AG20443 (cell line): ENCODE measurements at places on chromosomes 3 and 15.
A peak's percentile ranks its signal among the peaks of the same experiment; 100 is the strongest.

DNA sequence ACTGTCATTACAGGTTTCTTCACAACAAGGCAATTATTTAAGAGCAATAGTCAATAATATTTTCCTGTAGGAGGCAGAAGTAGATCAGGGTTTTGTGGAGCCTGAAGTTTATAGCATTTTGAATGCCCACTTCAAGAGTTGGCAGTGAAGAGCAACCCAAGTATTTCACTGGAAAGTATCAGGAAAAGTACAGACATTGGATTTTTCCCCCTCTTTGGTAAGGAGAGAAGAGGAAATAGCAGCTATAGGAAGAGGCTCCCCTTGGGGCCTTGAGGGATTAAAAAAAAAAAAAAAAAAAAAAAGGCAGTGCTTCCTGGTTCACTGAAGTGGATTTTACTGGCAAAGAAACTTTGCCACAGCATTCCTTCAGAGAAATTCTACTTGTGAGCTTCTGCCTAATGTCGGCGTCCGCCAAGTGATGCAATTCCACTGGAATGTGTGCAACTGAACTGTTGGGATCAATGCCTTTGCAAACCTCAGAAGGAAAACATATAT, 5.7 kb upstream of the CNTN6 start:
- DNase-seq, result peak; percentile 53

DNA sequence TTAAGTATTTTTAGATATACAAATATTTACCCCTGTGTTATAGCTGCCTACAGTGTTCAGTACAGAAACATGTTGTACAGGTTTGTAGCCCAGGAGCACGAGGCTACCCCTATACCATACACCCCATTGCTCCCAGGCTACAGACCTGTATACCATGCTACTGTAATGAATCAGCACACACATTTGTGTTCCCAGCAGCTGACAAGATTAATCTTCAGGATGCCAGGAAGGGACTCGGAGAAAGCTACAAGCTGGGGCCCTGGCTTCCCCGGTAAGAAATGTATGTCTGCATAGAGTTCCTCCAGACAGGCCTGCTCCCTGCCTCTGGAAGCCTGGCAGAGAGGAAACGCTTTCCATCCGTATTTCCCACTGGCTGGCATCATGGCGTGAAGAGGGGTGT, 136.5 kb downstream of the XXYLT1 start:
- DNase-seq, result no peak

- DNase-seq, result no peak
These were observed 25.3 kb downstream of the GALNT15 start for GRCh38 chr3:16199769-16200168.

DNA sequence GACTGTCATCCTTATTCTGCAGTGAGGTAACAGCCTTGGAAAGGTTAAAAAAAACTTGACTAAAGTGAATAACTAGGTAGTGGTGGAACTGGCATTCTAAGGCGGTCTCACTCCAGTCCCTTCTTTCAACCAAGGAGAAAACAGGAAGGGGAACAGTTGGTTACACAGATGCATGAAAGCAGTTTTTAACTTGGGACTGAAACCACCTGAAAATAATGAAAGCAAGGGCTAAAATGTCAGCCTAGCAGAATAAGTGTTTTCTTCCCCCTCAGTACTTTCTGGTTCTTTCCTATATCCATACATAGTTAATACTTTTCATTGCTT, 748 bp upstream of the AVEN start:
- no peak for DNase-seq

GRCh38 chr3:127849368-127849767, 27.1 kb upstream of the MGLL start:
- DNase-seq, result no peak

DNA sequence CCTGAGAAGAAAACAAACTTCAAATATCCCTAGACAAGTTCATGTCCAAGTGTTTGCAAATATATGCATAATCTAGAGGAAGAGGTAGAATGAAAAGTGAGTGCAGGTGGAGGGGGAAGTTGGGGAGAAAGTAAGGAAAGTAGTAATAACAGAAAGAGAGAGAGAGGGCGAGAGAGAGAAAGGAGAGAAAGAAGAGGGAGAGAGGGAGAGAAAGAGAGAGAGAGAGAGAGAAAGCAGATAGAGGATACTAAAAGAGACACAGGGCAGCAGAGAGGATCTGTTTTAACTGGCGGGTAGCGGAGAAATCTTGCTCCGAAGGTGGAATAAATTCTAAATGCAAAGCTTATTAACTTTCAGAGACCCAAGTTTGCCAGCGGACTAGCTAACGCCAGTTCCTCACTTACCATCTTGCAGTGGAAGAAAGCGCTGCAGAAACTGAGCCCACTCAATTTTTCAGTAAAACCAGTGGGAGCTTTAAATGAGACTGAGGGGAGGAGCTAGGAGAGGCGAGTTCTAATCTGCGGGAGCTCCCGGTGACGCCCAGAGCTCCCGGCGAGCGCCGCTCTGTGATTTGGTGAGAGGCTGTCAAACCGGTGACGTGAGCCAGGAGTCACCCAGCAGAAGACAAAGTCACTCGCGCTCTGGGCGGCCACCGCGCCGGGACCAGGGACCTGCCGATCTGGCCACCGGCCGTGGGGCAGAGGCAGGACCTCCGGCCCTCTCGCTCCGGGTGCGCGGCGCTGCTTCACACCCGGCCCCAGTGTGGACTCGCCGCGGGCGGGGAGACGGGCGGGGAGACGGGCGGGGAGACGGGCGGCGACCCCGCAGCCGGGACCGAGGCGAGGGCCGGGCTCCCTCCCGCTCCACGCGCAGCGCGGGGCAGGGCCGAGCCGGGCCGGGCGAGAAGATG, at the start of gene GMNC:
GMNC (minus strand) TSS at position 486 of the 910 bp plus-strand sequence; CDS start at position 407, 79 bp downstream.
- DNase-seq, result peak; percentile 88

DNA sequence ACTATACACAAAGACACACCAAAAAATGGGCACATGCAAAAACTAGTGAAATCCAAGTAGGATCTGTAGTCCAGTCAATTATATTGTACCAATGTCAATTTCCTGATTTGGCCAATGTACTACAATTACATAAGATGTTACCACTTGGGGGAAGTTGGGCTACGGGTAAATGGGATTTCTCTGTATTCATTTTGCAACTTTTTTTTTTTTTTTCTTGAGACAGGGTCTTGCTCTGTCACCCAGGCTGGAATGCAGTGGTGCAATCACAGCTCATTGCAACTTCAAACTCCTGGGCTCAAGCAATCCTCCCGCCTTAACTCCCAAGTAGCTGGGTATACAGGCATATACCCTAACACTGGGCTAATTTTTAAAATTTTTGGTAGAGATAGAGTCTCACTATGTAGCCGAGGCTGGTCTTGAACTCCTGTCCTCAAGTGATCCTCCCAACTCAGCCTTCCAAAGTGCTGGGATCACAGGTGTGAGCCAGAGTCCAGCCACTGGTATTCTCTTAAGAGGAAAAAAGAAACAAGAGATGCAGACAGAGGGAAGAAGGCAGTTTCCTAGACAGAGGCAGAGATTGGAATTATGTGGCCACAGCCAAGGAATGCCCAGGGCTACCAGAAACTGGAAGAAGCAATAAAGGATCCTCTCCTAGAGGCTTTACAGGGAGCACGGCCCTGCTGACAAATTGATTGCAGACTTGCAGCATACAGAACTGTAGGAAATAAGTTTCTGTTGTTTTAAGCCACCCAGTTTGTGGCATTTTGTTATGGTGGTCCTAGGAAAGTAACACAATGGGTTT, 33.3 kb downstream of the TFDP2 start:
- no peak for DNase-seq

GRCh38 chr3:194205675-194206133, 69.8 kb downstream of the HES1 start:
- DNase-seq, result no peak

GRCh38 chr3:186070996-186071395, 37.9 kb downstream of the ETV5 start:
- DNase-seq, result no peak

- no peak for DNase-seq
These were observed 48.7 kb downstream of the BSN start for GRCh38 chr3:49602877-49603411.

GRCh38 chr3:100852840-100853239, 140.4 kb downstream of the ABI3BP start:
- DNase-seq, result no peak

DNA sequence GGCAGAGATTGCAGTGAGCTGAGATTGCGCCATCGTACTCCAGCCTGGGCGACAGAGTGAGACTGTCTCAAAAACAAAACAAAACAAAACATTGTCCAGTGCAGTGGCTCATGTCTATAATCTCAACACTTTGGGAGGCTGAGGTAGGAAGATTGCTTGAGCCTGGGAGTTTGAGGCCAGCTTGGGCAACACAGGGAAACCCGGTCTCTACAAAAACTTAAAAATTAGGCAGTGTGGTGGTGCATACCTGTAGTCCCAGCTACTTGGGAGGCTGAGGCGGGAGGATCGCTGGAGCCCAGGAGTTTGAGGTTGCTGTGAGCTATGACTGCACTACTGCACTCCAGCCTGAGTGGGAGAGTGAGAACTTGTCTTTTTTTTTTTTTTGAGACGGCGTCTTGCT, 27.2 kb upstream of the MOBP start:
- DNase-seq, result no peak

- DNase-seq, result no peak
These were observed 528.7 kb downstream of the ZIC1 start for GRCh38 chr3:147937891-147938290.

DNA sequence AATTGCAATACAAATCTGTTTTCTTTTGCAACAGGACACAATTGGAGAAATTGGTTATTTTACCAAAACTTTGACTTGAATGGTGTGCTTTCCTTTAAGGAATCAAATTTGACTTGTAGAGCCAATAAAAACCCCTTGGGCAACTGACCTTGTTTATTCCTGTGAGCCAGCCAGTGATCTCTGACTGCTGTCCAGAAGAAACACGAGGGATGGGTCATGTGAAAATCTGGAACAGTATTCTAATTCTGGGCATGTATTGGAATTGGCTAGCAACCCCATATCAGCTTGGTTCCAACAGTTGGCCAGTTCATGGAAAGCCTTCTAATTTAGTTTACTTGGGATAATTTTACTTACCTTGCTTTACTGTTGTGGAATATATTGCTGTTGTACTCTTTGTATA, 19.1 kb upstream of the HHATL start:
- DNase-seq, result no peak

DNA sequence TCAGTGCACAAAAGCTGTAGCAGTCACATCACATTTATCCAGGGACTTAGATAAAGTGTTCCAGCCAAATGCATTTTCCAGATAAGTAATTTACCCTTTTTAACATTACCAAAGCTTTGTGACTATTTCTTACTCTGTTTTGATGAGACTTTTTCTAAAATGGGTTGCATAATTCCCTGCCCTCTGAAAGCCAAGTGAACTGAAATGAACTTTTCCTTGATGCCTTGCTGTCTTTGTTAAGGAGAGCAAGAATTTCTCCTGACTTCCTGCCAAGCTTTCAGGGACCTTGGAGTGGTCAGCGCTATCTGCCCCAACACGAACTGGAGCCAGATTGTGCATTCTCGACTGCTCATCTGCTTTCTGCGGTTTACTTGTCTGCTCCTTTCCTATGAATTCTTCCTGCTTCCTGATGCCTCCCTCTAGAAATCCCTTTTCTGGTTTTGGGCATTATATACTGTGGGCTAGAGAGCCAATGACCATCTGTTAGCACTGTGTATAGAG, 34.8 kb downstream of the EIF4E3 start:
- DNase-seq, result peak; percentile 65

DNA sequence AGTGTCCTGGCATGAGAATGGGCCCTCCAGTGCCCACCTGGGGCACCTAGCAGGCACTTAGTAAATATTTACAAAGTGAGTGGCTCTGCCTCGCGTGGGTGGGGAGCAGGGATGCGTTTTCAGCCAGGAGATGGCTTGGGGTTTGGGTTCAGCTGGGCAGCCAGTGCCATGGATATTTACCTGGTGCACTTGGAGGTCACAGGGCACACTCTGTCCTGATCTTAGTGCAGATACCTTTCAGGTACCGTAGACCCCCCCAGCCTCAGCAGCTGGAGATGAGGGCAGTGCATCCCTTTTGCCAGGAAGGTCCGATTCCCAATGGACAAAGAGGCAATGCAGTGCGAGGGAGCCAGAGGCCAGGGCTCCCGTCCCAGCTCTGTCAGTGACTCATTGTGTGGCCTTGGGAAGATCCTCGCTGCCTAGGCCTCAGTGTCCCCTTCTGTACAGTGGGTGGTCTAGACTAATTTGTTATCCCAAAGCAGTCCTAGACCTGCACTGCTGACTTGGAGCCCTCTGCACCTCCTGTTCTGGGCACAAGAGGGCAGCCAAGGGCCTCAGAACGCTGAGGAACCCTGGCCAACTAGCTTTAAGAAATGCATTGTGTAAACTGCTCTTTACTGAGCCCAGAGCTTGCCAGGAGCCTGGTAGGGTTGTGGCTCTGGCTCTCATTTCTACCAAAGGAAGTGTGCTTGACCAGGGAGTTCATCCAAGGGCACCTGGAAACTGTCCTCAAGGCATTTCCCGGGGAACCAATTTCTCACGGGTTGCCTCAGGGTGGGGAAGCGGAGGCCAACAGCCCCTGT, 16.0 kb downstream of the HDAC11 start:
- peak; percentile 81 for DNase-seq

- peak; percentile 76 for DNase-seq
These were observed 849 bp upstream of the HDAC11 start for GRCh38 chr3:13479332-13479581.

DNA sequence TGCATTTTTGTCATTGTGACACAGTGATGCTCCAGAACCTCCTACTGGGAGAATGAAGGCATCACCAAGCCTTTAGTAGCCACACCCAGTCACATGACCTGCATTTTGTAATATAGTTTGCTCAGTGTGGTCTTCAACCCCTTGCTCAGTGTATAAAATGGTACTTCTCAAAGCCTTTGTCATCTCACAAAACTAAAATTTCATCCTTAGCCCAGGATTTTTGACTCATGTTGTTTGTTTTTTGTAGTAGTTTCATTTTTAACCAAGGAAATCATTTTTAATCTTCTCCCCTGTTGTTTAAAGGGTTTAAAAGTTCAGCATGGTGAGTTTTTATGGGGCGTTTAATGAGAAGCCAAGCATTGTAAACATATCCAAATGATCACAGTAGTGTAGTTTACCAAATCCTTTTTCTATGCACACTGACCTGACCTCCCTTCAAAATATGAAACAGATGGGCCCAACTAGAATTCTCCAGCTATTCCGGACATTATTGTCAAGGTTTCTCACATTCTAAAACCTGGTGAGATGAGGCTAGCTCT, 123.5 kb upstream of the IL12A start:
- DNase-seq, result peak; percentile 24

- no peak for DNase-seq
These were observed 4.1 kb downstream of the FBN1 start for GRCh38 chr15:48641416-48641815.

- no peak for DNase-seq
These were observed 60.0 kb upstream of the ST8SIA2 start for GRCh38 chr15:92333709-92334108.

DNA sequence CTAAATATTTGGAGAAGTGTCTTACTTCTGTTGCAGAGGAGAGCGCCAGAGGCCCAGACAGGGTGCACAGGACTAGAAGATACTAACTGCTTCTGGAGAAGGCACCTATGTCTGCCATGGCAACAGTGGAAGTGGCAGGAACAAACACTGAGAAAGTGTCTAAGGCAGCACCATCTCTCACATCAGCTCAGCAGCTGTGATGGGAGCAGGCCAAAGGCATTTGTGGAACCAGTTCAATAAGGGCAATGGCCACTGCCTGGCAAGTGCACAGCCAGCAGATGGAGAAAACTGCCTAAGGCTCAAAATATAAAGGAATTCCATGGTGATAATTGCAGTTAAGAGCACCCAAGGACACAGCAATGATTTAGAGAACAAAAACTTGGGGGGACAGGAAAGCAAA, 563.0 kb upstream of the CCDC54 start:
- peak; percentile 51 for DNase-seq
